ENCODE measurements at places on chromosomes 16 and 17. TPM values are rescaled to one million over a fixed set of nuclear protein-coding genes. Genes with fewer than 3 reads are reported as not detected.

DNA sequence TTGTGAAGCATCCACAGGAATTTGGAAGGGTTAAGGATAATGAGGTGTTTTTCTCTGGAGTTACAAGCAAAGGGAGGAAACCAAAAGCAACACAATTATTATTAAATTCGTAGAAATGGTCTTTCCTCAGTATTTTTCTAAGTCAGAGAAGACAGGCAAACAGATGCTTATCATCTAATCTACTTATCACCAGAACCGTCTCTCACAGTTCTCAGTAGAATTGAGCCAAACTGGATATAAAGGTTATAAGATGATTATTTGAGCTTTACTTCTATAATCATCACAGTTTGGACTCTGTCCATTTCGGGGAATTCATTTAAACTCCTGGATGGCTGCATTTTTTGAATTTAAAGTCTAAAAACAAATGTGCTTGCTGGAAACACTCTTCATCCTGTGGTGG is 245.0 kb downstream of the KCNJ2 start:
- no peak for DNase-seq

The TNS4 gene
- not detected for total RNA-seq

The EVPL gene
- not detected for total RNA-seq

The SLX1A gene
- total RNA-seq, result 16.6 TPM

The TVP23A gene
- total RNA-seq, result 8.4 TPM

- no peak for DNase-seq
These were observed 238.9 kb upstream of the SDK2 start for GRCh38 chr17:73883175-73883574.

GRCh38 chr16:25888868-25889267 is 197.1 kb downstream of the HS3ST4 start:
- no peak for DNase-seq

DNA sequence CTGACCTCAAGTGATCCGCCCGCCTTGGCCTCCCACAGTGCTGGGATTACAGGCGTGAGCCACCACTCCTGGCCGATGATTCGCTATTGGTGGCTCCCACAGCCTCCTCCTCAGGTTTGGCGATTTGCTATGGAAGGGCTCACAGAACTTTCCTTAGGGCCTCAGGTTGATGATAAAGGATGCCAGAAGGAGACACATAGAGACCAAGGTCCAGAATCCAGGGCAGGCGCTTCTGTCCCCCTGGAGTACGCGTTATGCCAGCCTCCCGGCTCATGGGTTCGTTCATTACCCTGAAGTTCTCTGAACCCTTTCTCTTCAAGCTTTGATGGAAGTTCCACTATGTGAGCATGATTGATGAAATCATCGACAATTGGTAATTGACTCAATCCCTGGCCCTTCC is 19.9 kb downstream of the LGALS3BP start:
- DNase-seq, result no peak

DNA sequence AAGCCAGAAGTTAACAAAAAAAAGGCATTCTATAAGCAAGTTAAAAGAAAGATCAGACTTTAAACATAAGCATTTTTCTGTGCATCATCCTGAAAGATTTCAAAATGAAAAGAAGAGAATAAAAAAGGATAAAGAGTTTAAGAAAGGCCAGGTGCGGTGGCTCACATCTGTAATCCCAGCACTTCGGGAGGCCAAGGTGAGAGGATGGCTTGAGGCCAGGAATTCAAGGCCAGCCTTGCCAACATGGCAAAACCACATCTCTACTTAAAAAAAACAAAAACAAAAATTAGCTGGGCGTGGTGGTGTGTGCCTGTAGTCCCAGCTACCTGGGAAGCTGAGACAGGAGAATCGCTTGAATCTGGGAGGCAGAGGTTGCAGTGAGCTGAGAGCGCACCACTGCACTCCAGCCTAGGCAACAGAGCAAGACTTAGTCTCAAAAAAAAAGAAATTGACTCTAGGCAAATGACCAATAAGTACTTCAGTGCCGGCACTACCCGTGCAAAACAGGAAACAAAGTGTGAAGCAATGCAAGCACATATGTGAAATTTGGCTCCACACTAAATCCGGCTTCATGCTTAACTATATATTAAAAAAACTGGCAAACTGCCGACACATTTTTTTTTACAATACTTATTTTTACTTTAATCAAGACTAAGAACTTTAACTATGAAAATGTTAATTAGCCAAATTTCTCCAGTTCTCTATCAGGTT is 83.2 kb upstream of the C17orf78 start:
- DNase-seq, result no peak

DNA sequence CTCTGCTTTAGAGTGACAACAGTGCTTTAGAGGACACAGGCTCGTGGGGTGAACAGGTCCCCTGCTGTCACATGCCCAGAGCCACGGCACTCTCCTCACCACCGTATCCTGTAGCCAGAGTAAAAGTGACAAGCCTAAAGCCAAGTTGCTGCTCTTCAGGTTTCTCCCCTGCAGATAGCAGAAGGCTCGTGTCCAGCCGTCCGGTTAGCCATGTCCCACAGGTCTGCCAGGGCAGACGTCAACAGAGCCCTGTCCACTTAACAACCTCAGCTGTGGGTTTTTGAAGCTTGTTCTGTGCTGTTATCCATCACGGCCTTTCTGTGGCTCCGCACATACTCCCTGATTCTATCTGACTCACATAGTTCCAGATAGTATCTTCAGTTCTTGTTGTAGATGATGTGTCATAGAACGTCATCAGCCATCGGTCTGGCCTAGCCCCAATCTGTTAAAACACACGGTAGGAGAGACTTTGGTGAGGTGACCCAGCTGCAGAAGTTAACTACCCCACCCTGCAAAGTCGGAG is 100.7 kb downstream of the SOCS1 start:
- DNase-seq, result no peak

The DBF4B gene
- total RNA-seq, result 15.5 TPM

- no peak for DNase-seq
These were observed 2.4 kb downstream of the FBRS start for GRCh38 chr16:30660424-30661261.
